ENCODE measurements at places on chromosomes 1 and 21.

DNA sequence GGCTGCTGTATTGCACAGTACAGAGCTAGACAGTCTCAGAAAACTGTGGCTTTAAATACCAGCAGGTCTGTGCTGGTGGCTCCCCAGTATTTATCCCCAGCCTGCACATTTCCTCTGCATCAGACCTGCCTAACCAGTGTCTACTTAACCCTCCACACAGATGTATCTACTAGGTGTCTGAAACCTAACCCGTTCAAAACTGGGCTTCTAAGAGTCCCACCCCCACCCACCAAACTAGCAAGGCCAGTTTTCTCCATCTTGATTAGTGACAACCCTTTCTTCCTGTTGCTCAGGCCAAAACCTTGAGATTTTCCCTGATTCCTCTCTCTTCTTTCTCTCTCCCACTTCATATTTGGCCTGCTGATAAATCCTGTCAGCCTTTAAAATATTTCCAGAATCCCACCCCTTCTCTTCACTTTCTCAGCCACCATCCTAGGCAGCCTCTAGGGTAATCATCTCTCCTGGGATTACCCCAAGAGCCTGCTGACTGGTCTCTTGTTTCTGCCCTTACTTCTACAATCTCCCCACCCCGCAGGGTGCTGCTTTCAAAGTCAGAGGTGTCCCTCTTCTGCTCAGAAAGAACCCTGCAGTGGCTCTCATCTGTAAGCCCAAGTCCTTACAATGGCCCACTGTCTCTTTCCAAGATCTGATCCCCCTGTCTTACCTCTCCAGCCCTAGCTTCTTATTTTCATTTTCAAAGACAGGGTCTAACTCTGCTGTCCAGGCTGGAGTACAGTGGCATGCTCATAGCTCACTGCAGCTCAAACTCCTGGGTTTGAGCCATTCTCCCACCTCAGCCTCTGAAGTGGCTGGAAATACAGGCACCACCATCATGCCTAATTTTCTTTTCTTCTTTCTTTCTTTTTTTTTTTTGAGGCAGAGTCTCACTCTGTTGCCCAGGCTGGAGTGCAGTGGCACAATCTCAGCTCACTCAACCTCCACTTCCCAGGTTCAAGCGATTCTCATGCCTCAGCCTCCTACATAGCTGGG lies 45.2 kb downstream of the H3-3A start:
- DNase-seq, result no peak

- DNase-seq, result no peak
These were observed 108.3 kb downstream of the PTPRC start for GRCh38 chr1:198747127-198747526.

DNA sequence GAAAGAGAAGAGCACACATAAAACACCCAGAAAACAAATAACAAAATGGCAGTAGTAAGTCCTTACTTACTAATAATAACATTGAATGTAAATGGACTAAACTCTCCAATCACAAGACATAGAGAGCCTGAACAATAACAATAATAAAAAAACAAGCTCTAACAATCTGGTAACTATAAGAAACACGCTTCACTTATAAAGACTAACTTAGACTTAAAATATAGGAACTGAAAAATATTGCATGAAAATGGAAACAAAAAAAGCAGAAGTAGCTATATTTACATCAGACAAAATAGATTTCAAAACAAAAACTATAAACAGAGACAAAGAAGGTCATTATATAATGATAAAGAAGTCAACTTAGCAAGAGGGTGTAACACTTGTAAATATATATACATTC lies 83.1 kb upstream of the LYPLAL1 start:
- no peak for DNase-seq

DNA sequence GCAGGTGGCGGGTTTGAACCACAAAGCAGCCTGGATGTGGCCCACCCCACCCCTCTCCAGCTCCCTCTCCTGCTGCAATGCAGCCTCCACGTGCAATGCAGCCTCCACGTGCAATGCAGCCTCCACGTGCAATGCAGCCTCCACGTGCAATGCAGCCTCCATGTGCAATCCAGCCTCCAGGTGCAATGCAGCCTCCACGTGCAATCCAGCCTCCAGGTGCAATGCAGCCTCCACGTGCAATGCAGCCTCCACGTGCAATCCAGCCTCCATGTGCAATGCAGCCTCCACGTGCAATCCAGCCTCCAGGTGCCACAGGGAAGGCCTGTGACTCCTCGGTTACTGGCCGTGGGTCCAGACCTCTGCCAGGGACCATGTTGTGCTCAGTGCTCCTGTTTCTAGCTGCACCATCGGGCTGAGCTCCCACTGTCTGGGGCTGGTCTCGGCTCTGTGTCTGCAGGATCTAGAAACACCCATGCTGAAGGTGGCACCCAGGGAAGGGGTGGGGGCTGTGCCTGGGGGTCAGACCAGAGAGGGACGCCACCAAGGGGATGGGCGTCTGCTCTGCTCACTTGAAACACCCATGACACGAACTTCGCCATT lies 11.9 kb upstream of the LRRC3 start:
- DNase-seq, result no peak

GRCh38 chr1:30756206-30756544 lies 1.4 kb downstream of the LAPTM5 start:
- DNase-seq, result no peak

DNA sequence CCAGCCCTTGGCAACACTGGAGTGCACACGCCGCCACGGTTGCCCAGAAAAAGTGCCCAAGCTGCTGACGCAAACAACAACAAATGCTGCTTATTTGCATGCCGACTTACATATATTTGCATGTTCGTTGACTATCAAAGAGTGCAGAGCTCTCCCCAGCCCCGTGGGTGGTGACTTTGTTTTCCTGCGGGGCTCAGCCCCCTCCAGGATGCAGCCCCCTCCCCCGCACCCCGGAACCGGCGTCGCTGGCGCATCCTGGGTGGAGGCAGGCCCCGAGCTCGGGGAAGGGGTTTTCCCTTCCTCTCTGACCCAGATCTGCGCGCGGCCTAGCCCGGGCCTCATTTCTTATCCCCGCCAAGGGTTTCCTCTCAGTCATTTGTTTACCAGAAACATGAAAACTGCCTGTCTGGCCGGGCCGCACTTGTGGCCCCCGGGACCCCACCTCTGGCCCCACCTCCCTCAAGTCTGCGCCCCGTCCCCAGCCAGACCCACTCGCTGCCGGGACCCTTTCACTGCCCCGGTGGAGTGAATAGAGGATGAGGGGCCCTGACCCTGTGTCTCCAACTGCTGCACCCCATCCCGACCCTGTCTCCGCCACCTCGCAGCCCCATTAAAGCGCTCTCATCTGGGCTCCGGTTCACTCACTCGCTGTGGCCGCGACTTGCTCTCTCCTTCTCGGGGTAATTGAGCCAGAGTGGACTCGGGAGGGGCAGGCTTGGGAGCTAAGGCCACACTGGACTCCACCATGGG lies 5.5 kb downstream of the TNFRSF25 start:
- DNase-seq, result no peak

DNA sequence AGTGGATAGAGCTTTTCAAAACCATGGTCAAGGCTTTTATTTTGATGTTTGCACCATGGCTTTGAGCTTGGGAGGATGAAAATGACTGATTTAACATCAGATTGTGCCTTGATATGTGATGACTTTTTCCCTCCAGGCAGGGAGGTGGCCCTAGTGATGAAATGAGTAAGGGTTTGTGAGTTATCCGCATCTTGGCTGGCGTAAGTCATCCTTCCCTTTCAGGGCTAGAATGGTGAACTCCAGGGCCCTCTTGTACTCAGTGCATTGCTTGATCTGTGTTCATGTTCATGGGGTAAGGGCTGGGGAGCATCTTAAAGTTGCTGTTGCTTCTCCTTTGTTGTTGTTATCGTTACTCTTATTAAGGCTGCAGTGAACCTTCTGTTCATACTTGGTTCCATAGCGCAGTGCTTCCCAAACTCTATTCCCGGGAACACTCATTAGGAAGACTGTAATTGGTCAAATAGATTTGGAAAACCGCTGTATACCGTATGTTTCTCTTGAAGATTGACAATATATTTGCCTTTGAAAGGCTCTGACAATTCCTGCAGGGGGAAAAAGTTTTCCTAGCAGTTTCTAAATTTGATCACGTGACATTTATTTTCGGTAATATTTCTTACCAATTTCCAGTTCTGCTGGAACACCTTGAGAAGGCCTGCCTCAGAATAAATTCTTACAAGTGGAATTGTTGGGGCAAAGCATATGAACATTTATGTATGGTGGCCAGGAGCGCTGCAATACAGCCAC lies 23.1 kb downstream of the GPR137B start:
- DNase-seq, result no peak

DNA sequence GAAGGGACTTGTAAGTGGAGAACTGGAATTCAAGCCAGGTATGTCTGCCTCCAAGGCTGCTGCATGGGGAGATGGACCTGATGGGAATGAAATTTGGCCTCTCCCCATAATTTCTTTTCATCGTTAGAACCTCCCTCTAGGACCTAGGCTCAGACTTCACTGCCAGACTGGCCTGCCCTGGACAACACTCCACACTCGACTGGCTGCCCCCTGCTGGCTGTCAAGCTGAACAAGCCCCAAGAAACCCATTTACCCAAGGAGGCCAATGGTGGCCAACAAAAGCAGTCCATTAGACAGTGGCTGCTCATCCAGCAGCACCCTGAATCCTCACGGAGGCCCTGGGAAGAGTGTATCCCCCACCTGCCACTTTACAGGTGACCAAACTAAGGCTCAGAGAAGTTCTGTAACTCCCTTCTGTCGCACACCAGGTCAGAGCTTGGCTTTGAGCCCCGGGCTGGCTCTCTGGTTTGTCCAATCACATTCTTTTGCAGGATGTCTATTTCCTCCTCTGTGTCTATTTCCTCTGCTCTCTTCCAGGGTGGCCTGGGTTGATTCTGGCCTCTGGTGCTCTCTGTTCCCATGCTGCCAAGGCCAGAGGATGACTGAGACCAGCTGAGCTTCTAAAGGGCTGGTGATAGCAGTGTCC lies 3.8 kb downstream of the RNF186 start:
- peak; percentile 11 for DNase-seq

- DNase-seq, result no peak
These were observed 11.7 kb downstream of the RUNX1 start for GRCh38 chr21:35037384-35037765.

GRCh38 chr1:111062081-111062480 lies 77.8 kb downstream of the DRAM2 start:
- DNase-seq, result no peak

- DNase-seq, result no peak
These were observed 1.7 kb upstream of the PDE9A start for GRCh38 chr21:42651515-42652401.

GRCh38 chr1:187551061-187551460 lies 722.3 kb downstream of the PLA2G4A start:
- no peak for DNase-seq

DNA sequence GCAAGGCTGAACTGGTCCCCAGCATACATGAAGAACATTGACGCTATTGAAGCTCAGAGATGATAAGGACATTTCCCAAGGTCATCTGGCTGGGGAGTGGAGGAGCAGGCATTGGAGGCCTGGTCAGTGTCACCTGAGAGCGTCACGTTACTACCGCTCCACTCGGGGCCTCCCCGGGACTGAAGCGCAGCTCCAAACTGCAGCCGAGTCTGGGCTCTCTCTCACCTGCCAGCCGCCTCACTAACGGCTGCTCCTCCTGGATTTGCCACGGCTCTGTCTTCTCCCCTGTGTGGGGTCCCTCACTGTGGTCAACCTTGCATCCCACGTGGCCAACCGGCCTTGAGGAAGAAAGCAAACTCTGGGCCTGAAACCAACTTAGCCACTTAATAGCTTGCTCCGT lies 111.3 kb downstream of the ADSS2 start:
- no peak for DNase-seq

DNA sequence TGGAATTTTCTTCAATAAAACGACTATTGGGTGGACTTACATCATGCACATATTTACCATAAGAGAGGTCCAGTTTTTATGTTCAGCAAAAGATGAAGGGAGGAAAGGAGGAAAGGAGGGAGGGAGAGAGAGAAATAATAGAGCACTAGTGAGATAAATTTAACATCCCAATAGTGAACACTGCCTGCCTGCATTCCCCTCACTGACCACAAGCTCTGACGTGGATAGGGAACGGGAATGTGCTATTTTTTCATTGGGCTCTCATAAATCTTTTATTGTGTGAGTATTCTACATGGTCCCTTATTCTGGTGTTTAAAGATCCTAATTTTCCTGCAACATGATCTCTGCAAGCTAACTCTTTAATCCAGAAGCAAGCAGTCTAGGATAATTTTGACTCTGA lies 82.1 kb downstream of the TTC3 start:
- DNase-seq, result no peak

DNA sequence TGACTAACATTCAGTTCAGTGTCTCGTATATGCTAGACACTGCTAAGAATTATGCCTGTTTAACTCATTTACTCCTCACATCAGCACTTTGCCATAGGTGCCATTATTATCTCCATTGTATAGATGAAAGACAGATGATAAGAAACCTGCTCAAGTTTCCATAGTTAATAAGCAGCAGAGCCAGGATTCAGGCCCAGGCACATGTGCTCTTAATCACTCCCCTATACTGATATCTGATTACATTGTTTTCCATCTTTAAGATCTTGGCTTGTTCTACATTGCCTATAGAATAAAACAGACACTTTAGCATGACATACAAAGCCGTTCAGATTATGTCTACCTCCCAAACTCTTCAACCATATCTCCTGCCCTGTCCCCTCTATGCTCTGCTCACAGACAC lies 30.5 kb upstream of the USH2A start:
- no peak for DNase-seq

DNA sequence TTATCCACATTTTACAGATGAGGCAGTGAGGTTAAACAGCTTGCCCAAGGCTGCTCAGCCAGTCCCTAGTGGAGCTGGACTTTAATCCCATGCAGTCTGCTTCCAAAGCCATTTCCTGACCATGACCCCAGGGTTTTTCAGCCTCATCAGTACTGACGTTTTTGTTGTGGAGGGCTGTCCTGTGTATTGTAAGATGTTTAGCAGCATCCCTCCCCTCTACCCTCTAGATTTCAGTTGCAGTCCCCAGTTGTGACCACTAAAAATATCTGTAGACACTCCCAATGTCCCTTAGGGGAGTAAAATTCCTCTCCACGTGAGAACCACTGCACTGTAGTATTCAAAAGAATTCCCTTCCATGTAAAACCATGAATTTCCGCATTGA lies 30.2 kb upstream of the C1orf105 start:
- DNase-seq, result no peak

GRCh38 chr1:167633258-167633944 lies 3.4 kb downstream of the RCSD1 start:
- DNase-seq, result no peak

GRCh38 chr1:6898974-6899539 lies 113.8 kb downstream of the CAMTA1 start:
- no peak for DNase-seq

DNA sequence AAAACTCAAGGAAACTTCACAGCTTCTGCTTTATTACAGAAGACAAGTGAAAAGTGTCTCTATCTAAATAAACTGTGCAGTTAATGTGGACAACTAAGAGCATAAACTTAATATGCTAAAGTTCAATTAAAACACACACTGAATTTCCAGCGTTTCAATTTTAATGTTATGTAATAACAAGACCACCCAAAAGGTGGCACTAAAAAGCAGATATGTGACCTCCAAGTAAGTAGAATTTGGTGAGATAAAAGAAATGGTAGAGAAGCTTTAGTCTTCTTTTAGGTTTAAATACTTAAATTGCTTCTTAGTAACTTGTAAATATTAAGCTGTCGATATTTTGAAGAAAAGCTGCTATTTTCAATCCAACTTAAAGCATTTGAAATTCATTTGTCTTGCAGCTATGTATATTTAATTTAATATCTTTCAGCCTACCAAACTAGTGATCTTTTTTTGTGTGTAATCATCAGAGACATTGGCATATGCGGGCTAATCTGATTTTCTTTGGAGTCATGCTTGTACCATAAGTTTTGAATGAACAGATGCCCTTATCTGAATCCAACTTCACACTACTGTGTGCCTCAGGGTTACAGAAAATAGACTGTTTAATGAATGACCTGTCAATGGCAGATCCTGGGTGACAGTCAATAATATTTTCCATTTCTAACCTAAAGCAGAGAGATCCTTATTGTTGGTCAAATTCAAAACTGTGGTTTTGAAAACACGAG lies 36.5 kb upstream of the ADAMTS1 start:
- no peak for DNase-seq

Data from brain microvascular endothelial cell (primary cell).